ENCODE measurements at places on chromosomes 11 and 22. TPM values are rescaled to one million over a fixed set of nuclear protein-coding genes. Genes with fewer than 3 reads are reported as not detected.

- DNase-seq: no peak
These were observed 146.3 kb downstream of the WNT7B start for GRCh38 chr22:45830531-45831245.

DNA sequence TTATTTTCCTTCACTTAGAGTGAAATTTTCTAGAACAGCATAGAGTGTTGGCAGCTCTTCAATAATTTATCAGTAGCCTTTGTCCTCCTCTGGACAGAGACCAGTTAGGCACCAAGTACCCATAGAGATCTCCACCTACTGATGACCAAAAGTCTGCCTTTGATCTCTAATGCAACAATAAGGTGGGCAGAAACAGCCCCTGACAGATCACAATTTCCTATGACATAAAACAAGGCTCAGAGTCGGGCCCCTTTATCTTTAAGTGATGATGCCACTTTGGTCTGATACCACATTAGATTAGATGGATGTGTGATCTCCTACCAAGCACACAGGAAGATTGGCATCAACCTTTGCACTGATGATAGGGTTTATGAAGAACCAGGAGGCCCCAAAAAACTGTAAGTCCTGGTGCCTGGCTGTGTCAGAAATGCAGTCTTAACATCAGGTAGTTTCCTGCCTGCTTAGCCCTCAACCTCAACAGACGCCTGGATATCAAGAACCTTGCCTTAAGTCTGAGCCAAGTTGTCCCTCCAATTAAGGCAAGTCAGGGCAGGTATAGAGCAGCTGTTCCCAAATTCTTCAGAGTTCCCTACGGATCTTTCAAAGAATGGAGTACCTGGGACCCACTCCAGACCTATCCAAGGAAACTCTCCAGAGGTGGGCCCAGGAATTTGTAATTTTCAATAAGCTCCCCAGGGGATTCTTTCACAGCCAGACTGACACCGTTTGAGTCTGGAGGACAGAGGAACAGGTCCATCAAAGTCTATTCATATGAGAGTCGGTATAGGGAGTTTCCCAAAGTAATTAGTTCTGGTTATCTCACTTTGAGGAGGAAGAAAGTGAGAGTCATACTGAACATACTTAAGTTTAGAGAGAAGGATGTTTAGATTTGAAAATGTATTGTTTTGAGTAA is 30.6 kb upstream of the TMPRSS4 start:
- DNase-seq: no peak

DNA sequence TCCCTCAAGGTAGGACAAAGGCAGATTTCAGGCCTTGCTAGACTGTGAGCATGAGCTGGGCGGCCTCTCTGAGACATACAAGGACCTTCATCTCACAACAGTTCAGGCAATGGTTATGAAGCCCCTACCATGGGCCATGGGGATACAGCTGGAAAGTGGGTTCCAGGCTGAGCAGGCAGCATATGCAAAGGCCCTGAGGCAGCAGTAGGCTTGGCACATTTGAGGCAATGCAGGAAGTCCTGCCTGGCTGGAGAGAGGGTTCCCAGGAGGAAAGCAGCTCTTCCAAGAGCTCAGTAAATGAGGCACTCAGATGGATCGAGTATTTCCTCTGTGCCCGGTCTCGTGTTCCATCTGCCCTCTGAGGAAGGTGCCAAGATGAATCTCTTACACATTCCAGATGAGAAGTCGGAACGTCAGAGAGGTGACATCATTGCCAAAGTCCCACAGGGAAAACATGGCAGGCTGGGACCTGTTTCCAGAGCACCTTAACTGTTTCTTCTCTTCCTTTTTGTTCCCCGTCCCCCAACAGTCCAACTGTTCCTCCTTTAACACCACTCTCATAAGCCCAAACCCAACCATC is 388.6 kb downstream of the MN1 start:
- DNase-seq: no peak

The RAB38 gene
- total RNA-seq: 6.6 TPM

DNA sequence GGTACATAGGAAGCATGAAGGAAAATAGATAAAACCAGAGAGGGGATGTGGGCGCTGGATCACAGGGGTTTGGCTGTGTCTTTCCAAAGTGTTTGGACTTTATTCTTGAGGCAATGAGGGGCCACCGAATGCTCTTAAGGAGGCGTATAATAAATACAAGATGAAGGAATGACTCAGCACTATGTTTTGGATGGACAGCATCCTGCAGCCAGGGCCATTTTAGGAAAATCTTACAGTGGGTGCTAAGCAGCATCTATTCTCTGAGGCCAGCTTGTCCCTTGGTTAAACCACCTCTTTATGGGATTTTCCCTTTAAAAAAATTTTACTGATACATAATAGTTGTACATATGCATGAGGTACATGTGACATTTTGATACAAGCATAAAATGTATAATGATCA is 4.3 kb upstream of the LDHA start:
- no peak for DNase-seq

The SOX6 gene
- total RNA-seq: 17.2 TPM

- no peak for DNase-seq
These were observed 75.8 kb downstream of the GAS2 start for GRCh38 chr11:22742157-22742613.
